ENCODE measurements at places on chromosomes 5 and 9.

- DNase-seq = peak; percentile 68
Observed at GRCh38 chr5:72179028-72179815, 71.9 kb downstream of the MAP1B start.

DNA sequence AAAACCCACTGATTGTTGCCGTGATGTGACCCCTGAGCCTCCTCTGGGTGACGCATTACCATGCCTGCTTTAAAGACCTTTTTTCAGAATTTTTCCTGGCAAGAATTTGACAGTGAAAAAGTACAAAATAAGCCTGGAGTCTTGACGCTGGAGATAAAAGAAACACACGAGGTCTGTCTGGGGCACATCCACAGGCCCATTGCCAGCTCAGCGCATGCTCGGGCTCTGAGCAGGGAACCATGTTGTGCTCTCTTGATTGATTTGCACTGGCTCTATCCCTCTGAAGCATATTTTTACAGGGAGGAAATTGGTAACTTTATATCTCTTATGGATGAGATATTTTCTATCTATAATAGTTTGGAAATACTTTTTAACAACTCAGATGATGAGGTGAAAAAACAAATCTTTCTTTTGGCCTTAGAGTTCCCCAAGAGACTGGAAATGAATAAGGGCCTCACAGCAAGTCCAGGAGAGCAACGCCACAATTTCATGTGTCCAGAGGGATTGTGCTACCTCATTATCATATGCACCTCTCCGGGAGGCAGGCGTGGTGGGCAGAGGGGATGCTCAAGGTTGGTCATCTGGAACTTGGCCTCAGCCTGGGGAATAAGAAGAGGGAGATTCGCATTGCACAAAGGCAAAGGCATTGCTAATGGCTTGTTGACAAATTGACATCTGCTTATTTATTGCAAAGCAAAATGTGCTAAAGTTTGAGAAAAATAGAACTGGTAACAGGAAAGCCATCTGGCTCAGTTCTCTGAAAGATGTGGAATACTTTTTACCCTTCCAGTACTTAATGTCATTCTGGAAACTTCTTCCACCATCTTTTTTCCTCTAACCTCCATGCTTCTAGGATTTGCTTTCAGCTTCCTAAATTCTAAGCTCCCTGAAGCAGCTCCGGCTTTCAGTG is 183.8 kb downstream of the PJA2 start:
- peak; percentile 55 for DNase-seq

DNA sequence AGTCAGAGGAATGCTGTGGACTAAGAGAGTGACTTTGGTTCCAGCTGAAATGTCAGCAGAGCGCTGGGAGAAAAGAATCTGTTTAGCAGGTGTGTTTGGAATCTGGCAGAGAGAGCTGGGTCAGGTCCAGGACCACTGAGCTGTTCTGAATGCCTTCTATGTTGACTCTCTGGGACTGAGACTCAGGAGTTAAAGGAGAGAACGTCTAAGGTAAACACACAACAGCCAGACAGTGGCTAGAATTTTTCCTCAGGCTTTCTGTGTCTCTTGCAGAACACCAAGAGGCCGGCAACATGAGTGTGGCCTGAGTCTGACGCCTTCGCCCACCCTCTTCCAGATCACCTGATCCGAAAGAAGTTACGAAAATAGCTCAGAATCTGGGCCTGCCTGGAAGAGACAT is 107.2 kb upstream of the ZNF462 start:
- no peak for DNase-seq

DNA sequence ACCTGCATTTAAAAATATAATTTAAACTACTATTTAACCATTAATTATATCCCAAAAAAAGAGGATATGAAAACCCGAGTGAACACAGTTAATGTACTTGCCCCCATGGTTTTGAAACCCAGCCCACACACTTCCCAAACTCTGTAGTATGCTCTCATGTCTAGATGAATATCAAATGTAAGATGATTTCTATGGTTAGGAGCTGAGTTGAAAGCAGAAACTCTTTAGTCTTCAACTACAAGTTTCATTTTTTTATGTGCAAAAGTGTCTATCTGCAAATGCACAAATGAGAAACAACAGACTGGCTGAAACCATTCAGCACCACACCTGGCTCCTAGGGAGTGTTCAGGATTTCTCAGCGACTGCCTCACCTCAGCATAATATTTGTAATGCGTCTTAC is 183.3 kb downstream of the SEMA5A start:
- DNase-seq = no peak

DNA sequence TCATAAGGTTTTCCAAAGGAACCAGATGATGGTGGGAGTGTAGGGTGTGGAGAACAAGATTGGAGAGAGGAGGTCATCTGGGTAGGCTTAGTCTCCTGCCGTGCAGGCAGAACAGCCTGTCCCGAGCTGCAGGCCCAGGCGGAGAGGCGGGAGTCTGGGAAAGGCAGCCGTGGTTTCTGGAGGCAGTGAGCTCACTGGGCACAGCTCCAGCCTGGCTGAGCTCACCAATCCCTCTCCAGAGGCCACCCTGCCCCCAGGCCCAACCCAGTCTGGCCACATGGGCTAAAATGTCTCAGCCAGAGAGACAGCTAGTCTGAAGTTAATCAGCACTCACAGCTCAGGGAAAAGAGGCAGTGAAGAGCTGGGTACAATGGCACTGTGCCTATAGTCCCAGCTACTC is 12.3 kb downstream of the P4HA2 start:
- peak; percentile 97 for DNase-seq

DNA sequence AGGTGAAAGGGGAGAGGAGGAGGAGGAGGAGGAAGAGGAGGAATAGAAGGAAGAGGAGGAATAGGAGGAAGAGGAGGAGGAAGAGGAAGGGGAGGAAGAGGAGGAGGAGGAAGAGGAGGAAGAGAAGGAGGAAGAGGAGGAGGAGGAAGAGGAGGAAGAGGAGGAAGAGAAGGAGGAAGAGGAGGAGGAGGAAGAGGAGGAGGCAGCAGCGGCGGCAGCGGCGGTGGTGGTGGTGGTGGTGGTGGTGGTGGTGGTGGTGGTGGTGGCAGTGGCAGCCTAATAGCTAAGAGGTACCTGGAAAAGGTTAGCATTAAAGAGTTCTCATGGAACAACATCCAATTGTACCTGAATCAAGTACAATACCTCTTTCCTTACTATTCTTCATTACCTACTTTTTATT is 32.5 kb downstream of the UBAP2 start:
- DNase-seq = no peak

DNA sequence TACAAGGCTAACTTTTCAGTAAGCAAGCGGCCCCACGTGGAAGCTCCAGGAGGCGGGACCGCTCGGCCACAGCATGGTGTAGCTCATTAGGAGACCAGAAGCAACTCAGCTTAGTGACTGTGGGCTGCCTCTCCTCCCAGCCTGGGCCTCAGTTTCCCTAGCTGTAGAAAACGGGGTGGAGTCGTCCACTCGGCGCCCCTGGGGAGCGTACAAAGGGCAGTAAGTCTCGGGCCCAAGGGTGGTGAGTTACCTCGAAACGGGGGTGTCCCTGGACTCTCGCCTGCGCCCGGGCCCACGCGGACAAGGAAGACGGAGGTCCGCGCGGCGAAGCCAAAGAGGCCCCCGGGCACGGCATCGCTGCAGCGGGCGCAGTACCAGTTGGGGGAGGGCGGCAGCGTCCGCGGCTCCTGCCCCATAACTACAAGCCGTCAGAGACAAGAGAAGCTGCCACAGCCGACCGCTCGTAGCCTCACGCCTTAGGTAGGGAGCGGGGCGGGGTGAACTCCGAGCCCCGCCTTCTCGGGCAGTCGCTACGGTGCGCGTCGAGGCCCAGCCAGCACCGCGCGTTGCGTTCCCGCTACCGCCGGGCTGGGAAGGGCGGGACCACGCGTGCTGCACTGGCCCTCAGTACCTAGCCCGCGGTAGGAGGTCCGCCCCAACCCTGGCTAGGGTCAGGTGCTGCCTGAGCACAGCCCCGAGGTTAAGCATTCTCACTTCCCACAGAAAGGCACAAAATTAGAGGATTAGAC is at the start of gene GEMIN5:
Gene GEMIN5, minus strand, starts transcription at position 494 of the 749 bp plus-strand sequence. Its CDS starts 78 bp downstream, at position 416.
- DNase-seq = peak; percentile 92

Measured in Right ventricle myocardium superior (tissue), 1 donor.